ENCODE measurements at places on chromosomes 1 and 21.

- no peak for DNase-seq
These were observed 394.8 kb downstream of the MATN1 start for GRCh38 chr1:30328401-30329262.

DNA sequence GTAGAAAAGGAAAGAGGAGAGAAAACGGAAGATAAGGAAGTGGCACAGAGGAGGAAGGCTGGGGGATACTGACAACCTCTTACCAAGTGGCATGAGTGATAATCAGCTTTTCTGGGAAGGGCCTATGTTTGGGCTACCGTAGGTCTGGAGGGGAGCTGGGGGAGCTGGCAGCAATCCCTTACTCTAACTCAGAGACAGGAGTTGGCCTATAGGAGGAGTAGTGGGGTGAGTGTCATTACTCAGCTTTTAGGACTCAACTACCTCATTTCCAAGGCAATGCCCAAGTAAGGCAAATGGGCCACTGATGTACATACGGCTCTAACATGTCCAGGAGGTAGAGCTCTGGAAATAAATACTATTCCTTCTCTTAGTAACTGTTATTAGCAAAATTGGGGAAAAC, 48.7 kb upstream of the DMRTA2 start:
- no peak for DNase-seq

DNA sequence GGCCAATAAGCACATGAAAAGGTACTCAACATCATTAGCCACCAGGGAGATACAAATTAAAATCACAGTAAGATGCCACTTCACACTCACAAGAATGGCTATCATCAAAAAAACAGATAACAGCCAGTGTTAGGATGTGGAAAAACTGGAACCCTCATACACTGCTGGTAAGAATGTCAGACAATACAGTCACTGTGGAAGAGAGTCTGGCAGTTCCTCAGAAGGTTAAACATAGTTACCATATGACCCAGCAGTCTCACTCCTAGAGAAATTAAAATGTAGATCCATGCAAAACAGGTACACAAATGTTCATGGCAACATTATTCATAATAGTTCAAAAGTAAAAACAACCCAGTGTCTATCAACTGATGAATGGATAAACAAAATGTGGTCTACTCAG, 33.3 kb downstream of the LDLRAD1 start:
- no peak for DNase-seq

GRCh38 chr1:173682184-173682583, 12.5 kb upstream of the ANKRD45 start:
- DNase-seq = no peak

GRCh38 chr1:87200875-87201638, 127.6 kb upstream of the LMO4 start:
- DNase-seq = no peak

- no peak for DNase-seq
These were observed 122.3 kb upstream of the SLC44A3 start for GRCh38 chr1:94697839-94698238.

DNA sequence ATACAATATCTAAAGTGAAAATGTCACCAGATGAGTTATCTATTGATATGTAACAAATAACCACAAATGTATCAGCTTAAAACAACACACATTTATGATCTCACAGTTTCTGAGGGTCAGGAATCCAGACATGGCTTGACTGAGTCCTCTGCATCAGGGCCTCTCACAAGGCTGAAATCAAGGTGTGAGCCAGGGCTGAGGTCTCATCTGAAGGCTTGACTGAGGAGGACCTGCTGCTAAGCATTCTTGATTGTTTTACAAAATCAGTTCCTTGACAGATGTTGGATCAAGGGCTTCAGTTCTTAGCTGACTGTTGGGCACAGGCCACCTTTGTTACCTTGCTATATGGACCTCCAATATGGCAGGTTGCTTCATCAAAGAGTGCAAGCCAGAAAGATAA, 483.7 kb downstream of the CAMTA1 start:
- no peak for DNase-seq

GRCh38 chr1:84619383-84620102, 45.3 kb upstream of the CTBS start:
- DNase-seq = peak; percentile 58

- DNase-seq = no peak
These were observed 65.5 kb downstream of the ITSN1 start for GRCh38 chr21:33707846-33708245.

DNA sequence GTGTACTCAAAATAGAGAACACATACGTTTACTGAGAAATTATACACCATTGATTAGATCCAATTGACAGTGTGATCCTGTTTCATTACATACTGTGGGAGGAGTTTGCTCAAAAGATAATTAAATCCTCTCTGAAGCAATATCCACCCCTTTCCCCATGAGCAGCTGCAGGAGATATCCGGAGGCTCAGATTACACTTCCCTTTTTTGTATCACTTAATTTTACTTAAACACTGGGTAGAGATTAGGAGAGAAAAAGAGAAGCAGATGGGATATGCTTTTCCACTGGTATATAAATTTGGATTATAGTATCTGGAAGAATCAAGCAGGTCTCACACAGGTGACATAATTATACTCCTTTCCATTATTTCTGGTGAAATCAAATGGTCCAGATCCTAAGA, 333.3 kb upstream of the ZRANB2 start:
- no peak for DNase-seq

DNA sequence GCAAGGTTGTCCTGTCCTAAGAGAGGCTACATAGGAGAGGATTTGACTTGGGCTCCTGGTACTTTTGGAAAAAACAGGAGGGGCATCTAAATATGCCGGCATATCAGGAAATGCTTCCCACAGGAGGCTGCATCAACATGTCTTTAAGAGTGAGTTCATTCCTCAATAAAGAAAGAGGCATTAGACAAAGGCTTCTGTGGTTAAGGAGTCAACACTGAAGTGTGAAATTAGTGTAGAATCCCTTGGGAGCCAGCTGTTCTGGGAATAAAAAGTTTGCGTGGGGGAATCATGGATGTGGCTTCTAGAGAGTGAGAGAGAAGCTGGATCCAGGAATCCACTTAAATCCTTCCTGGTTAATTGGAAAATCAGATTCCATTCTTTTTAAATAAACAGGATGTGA, 69.5 kb downstream of the DNM3 start:
- DNase-seq = no peak

DNA sequence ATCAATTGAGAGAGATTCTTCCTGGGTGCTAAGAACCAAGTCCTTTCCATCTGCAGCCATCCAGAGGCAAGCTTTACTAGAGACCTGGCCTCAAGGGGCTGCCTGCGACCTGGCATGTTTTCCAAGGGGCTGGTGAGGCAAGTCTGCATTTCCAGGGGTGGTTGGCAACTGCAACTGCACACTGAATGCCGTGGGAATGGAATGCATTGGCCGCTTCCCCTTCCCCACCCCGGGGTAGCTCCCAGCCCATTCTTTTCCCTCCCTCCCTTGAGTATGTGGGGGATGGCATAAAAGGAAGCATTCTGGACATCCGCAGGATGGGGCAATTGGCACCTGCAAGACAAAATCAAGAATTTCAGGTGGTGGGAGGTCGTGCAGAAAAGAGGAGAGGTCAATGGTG, 155.1 kb downstream of the IGSF21 start:
- DNase-seq = no peak

DNA sequence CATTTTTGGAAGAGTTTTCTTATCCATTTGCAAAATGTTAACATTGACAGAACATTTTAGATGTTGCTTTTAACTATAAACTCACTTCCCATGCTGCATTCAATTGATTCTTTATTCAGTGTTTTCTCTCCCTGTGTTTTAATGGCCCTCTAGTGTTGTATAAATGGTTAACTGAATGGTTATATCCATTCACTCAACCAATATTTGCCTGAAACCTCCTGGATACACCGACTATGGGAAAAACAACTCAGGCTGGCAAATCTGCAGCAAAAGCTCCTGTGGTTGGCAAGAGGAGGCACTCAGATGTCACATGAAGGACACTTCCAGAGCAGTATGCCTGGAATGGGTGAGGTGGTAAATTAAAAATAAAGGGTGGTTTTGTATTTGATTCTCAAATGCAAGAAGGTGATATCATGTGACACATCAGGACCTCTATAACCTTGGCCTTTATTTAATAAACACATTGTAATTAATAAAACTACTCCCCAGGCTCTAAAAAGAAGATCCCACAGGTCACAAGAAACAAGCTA, 107.6 kb downstream of the BCAR3 start:
- no peak for DNase-seq

DNA sequence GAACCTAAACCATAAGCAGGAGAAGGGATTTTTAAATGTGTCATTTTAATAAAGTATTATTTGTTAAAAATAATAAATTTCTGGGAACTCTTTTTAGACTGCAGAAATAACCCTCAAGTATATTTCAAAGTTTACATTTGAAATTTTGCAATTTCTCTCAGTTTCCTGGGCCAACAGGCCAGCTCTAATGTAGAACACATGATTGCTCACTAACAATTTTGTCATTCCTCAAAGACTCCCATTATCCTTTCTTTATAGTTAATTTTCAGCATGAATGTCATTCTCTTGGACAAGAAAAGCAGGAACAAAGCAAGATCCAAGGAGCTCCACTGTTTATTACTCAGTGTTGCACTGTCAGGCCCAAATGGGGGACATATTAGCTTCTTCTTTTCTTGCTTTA, 119.4 kb upstream of the VANGL1 start:
- DNase-seq = no peak

DNA sequence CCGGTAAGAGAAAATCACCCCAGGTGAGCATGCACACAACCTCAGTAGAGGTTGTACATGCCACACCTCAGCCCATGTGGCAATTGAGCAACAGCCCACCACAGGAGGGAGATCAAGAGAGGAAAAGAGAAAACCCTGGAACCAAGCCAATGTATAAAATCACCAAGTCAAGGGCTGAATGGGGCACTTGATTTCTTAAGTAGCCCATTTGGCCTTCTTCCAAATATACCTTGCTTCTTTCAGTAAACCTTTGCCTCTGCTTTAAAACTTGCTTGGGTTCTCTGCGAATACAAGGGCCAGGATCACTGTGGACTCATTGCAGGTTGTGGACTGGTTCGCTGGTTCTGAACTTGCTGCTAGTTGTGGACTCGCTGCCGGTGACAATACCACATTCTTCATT, 1814.0 kb downstream of the PLA2G4A start:
- DNase-seq = no peak

- DNase-seq = no peak
These were observed 15.9 kb downstream of the GNAI3 start for GRCh38 chr1:109564194-109564878.

DNA sequence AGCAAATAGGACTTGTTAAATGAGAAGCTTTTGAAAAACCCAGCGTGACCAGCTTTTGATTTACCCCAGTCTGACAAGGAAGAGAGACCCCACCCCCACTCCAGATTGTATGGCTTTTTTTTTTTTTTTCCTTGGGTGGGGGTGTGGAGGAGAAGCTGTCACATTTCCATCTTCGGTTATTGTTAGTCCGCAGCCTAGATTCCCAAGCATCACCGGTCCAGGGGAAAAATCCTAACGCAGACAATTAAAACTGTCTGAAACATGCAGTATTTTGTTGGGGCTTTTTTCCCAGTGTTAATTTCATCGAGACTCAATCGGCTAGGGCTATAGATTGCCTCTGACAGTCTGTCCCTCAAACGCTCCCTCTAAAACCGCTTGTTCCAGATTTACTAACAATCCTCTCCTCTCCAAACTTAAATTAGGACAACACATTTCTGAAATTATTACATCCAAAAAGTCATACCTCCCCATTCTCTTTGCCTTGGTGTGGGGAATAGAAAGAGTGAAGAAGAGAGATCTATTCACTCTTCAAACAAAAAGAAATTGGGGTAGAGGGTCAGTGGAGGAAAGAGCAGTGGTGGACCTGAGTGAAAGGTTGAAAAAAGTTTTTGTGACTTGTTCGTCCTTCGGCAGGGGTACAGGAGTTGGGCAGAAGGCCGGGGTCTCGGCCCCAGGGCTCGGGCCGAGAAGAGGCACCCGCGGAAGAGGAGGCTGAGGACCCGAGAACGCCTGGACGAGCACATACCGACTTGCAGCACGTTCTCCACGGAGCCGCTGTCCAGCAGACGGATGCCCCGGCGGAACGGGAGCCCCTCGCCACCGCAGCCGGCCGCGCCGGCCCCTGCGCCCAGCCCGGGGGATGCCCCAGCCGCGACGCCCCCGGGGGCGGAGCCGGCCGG, 1.1 kb downstream of the ZSWIM5 start:
- DNase-seq = no peak

DNA sequence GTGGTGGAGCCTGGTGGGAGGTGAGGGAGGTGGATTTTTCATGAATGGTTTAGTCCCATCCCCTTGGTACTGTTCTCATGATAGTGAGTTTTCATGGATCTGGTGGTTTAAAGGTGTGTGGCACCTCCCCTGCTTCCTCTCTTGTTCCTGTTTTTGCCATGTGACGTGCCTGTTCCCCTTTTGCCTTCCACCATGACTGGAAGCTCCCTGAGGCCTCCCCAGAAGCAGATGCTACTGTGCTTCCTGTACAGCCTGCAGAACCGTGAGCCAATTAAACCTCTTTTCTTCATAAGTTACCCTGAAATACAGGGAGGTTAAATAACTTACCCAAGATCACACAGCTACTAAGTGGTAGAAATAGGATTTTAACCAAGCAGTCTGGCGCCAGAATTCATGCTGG, 4.3 kb upstream of the HEYL start:
- no peak for DNase-seq

DNA sequence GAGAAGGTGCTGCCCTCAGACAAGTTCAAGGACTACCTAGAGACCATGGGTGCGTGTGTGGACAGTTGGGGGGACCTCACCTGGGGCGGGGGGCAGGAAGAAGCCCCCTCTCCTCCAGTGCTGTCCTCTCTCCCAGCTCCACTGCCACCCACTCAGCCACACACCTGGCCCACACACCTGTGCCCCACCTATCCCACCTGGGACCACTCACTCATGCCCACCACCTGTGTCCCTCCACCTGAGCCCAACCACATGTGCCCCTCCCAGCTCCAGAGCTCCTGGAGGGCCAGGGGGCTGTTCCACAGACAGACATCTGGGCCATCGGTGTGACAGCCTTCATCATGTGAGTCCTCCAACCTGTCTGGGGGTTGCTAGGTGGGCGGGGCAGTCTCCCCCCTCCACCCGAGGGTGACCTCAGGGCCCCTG, 29.0 kb downstream of the TRIM11 start:
- DNase-seq = no peak

- no peak for DNase-seq
These were observed 1.8 kb downstream of the ELAPOR1 start for GRCh38 chr1:109115685-109116084.

- DNase-seq = peak; percentile 73
These were observed 565 bp downstream of the WLS start for GRCh38 chr1:68231627-68232288.

Data from amniotic stem cell (primary cell).